Left hindlimb (tissue), 1 donor: ENCODE measurements at places on chromosomes 12 and 14.

GRCh38 chr12:115659422-115659821 lies 618.1 kb downstream of the MED13L start:
- DNase-seq, result no peak

DNA sequence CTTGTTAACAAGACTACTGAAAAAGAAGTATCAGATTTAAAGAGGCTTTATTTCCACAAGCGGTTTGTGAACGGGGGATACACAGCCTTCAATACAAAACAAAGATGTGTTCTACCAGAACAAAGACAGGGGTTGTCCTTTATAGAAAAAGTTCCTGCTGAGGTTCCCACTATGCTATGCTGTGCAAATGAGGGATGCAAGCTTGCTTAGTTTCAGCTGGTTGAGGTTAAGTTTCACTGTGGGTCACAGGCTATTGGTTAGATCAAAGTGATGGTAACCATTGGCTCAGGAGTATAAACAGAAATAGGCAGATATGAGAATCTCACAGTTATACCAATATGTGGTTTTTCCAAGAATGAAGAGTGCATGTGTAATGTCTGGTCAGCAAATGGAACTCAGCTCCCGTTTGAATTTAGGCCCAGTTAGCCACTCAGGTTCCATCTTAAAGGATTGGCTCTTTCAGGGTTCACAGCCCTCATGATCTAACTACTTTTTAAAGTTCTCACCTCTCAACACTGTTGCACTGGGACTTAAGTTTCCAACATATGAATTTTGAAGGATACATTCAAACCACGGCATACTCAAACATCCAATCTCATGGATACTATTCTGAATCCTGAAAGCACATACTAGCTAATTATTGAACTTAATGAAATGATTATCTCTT lies 215.4 kb upstream of the DCN start:
- DNase-seq, result no peak

GRCh38 chr12:107337346-107338095 lies 244.2 kb upstream of the CRY1 start:
- DNase-seq, result no peak

- no peak for DNase-seq
These were observed 1.8 kb upstream of the FBXO21 start for GRCh38 chr12:117192057-117192456.

DNA sequence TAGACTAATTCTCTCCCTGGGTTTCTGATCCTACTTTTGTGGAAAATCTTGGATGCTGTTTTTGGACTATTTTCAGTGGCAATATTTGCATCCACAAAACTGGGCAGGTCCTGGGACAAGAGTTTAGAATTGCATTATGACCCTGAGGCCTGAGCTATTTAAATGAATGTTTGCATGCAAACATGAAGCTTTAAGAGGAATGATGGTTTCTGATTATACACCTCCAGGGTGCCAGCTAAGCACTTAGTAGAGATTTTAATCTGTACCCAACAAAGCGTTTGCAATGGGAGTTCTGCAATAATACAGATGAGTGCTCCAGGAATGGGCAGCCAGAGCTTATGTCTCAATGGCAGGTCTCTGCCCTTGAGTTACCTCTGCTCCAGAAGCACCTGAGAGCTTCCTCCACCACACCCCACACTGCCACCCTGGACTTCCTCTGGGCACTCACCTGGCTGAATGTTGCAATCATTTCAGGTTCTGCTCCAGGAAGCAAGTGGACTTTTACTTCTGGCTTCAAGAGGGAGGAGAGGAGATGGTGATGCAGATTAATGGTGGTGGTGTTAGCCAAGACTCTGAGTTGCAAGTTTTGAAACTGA lies 6.0 kb upstream of the SPTLC2 start:
- DNase-seq, result no peak

- DNase-seq, result no peak
These were observed 6.1 kb downstream of the CFAP73 start for GRCh38 chr12:113155646-113156045.
